ENCODE measurements at places on chromosomes 7 and 10.

DNA sequence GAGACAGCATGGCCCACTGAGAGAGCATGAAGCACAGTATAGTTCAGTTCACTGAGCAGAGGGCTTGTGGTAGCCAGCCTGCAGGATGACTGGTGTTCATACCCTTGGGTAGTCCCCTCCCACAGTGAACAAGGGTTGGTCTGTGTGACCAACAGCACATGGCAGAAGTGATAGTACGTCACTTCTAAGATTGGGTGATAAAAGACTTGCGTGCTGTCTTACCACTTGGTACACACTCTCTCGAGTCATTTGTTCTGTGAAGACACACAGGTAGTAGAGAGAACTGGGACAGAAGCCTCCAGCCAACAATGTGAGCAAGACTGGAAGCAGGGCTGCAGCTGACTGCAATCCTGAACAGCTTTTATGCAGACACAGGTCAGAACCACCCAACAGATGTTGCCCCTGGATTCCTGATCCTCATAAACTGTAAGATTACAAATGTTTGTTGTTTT lies 14.6 kb downstream of the EPC1 start:
- no peak for DNase-seq

DNA sequence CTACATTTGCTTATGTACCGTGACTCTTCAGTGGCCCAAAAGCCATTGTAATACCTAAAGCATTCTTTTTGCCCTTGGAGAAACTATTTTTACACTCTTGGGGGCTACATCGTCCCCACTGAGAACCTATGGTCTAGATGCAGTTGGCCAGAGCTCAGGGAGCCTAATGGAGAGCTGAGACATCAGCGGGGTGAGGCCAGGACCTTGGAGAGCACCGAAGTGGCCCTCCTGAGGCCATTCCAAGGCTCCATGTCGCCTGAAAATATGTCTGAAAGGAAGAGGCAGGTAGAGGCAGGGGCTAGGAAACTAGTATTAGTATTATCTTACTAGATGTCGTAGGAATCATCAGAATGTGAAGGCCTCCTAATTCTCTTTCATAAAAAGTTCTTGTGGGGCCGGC lies 4.9 kb downstream of the PKD2L1 start:
- no peak for DNase-seq

DNA sequence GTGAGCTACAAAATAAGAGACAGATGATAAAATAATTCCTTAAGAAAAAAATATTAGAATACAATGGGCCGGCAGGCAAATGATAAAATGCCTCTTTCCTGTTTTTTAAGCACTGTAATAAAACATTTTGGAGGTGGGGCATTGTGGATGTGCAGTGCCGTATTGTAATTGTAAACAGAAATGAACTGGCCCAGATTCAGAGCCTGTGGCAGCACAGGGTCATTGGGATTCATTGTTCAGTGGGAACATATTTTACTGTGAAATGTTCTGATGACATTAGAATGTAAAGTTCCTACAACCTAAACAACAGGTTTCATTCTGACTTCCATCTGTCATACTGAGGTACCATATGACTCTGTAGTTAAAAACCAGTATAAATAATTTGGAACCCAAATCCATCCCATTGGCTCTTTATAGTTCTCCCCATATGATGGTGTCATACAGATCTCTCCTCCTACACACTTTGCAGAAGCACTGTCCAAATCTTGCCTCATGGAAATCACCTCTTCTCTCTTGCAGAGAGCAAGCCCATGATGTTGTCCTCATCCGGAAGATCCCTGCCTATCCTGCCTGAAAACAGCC lies 264.6 kb downstream of the WDR37 start:
- DNase-seq = no peak

GRCh38 chr10:77240041-77240652 lies 397.5 kb downstream of the KCNMA1 start:
- no peak for DNase-seq

- DNase-seq = peak; percentile 86
Measured at GRCh38 chr10:103276896-103277712, at the start of gene INA. Gene INA, plus strand, starts transcription at chr10:103277138. Its CDS starts 74 bp downstream, at chr10:103277212.

GRCh38 chr7:2002561-2003450 lies 229.9 kb downstream of the MAD1L1 start:
- no peak for DNase-seq

DNA sequence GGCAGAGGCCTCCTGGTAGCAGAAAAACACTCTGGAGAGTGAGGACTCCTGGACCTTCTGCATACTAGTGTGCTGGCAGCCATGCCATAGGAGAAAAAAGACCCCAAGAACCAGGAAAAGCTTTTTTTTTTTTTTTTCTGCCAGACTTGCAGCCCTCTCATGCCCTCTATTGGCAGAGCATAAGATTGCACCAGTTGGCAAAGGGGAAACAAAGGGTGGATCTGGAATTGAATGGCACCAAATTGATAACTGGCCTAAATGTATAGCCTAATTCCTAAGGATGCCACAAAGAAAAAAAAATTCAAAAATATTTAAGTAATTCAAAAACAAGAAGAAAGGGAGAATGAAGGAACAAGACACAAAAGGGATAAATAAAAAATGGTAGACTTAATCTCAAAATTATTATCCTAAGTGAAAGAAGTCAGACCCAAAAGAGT lies 112.5 kb upstream of the GHITM start:
- peak; percentile 26 for DNase-seq

DNA sequence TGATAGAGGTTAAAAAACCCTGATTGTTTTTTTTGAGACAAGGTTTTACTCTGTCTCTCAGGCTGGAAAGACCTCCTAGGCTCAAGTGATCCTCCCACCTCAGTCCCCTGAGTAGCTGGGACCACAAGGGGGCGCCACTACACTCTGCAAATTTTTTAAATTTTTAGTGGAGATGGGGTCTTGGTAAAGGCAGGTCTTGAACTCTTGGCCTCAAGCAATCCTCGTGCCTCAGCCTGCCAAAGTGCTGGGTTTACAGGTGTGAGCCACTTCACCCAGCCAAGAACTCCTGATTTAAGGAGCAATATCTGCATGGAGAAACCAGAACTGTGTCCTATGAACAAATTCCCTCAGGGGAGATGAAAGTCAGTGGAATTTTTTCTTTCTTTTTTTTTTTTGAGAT lies 7.3 kb upstream of the KLHDC10 start:
- DNase-seq = peak; percentile 32

- no peak for DNase-seq
Measured at GRCh38 chr7:1042492-1042833, 1.9 kb upstream of the GPR146 start.

- no peak for DNase-seq
Measured at GRCh38 chr10:132054564-132054963, 11.2 kb upstream of the JAKMIP3 start.

DNA sequence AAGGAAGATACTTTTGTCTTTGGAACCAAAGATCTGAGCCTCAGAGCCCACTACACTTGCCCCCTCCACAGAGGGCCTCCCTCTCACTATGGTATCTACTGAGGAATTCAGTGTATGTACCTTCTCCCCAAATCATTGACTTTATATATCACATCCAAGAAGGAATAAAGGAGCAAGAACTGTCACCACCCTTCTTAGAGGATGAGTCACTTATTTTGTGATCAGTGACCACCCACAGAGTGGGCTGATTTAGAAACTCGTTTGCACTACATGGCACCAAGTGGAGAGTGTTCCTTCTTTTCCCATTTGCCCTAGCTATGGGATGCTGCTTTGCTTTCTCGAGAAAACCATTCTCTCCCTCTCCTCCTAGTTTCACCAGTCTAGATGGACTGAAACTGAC lies 5.7 kb downstream of the TMEM243 start:
- no peak for DNase-seq

GRCh38 chr7:100485471-100485876 lies 1.7 kb downstream of the NYAP1 start:
- DNase-seq = no peak

DNA sequence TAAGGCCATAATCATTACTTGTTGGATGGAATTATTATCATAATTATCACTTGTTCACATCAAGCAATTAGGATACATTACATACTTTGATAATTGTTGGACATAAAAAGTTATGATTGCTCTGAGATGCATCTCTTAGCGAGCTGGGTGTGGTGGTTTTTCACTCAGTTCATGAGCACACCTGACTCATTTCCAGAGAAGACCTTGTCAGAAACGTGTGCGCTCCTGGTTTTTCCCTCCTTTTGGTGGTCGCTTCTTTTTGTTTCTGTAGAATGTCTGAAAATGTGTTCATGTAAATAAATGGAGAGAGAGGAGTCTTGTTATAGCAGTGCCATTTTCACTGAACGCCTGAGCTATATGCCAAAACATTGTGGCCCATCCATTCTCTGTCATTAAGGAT lies 141.3 kb downstream of the PAXIP1 start:
- DNase-seq = no peak

DNA sequence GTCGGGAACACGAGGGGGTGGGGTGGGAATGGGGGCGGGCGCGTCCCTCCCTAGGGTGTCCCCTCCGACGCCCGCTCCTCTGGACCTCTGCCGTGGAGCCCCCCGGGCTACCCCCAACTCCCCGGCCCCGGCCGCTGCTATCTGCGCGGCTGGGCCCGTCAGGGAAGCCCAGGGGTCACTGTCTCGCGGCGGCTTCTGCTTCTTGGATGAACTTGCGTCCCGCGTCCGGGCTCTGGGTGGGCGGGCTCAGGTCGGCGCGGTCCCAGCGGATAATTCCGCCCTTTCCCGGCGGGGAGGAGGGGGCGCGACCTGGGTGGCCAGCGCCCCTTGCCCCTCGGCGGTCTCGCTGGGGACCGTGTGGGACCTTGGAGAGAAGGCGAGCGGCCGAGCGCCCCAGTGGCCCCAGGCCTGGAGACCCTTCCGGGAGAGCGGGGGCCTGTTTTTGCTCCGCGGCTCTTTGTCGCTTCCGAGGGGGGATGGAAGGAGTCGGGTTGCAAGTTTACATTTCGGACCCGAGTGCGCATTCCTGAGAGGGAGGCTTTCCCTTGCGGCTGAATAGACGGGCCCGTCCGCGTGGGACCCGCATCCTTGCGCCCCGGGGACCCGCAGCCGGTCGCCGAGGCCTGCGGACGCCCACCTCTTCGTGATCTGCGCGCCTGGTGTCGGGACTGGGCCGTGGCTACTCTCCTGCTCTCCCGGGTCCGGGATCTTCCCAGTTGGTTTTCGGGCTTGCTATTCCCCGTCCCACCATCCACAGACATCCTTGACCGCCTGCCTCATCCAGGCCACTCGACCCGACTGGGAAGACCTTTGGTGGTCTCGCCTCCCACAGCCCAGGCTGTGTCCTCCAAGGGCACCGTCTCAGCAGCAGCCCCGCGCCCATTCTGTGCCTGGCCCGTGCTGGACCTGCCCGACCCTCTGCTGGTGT lies 812 bp downstream of the DOCK1 start:
- peak; percentile 37 for DNase-seq

- DNase-seq = no peak
Measured at GRCh38 chr10:122664501-122664900, 35.1 kb downstream of the C10orf120 start.
